Natural killer cell treated with Interleukin-12 subunit alpha and Interleukin-12 subunit beta and Interleukin-15 and Interleukin-18, amount 100 ng/mL, for 72 hours (primary cell): ENCODE measurements at places on chromosomes 6 and 20. TPM values are rescaled to one million over a fixed set of nuclear protein-coding genes. Genes with fewer than 3 reads are reported as not detected.

IPCEF1 gene
- 45.9 TPM for total RNA-seq

SPATA2 gene
- 12.0 TPM for total RNA-seq

MMP24 gene
- not detected for total RNA-seq

PAX1 gene
- not detected for total RNA-seq

BNIP5 gene
- not detected for total RNA-seq
